Heart left ventricle (tissue), 16 donors: ENCODE measurements at places on chromosomes 7 and 10. TPM values are rescaled to one million over a fixed set of nuclear protein-coding genes. Genes with fewer than 3 reads are reported as not detected.

Gene TEX47
- not detected for total RNA-seq

Gene CYP3A7
- total RNA-seq: not detected

Gene RAMP3
- 38.8 TPM for total RNA-seq

Gene PON3
- total RNA-seq: 1.8 TPM

Gene THSD7A
- total RNA-seq: 2.0 TPM

Gene SUGCT
- total RNA-seq: 6.0 TPM

Gene LRCH4
- 18.5 TPM for total RNA-seq

Gene ARMH3
- total RNA-seq: 84.2 TPM

GRCh38 chr7:27137640-27138315 is 5.7 kb downstream of the HOXA5 start:
- H3K27ac ChIP-seq: no peak overlapping the region
- H3K4me1 ChIP-seq: peaks cover 3% of the 10 kb centered on the region
- DNase-seq: no peak
- H3K27me3 ChIP-seq: peaks cover 96% of the 10 kb centered on the region
- no peak overlapping the region for H3K4me3 ChIP-seq

- no peak for DNase-seq
- no peaks in the 10 kb centered on the region for H3K4me1 ChIP-seq
- no peak overlapping the region for H3K4me3 ChIP-seq
Measured at GRCh38 chr10:100645613-100646392, 99.6 kb upstream of the PAX2 start.

- H3K36me3 ChIP-seq: no peaks in the 10 kb centered on the region
- DNase-seq: no peak
- no peaks in the 10 kb centered on the region for H3K4me1 ChIP-seq
- no peaks in the 10 kb centered on the region for H3K27me3 ChIP-seq
Measured at GRCh38 chr10:8338177-8338766, 283.8 kb downstream of the GATA3 start.

GRCh38 chr7:55177589-55178261 is 158.9 kb downstream of the EGFR start:
- no peaks in the 10 kb centered on the region for H3K27me3 ChIP-seq
- no peak overlapping the region for H3K27ac ChIP-seq
- peaks cover 12% of the 10 kb centered on the region for H3K4me1 ChIP-seq
- H3K36me3 ChIP-seq: peaks cover 54% of the 10 kb centered on the region
- DNase-seq: no peak

DNA sequence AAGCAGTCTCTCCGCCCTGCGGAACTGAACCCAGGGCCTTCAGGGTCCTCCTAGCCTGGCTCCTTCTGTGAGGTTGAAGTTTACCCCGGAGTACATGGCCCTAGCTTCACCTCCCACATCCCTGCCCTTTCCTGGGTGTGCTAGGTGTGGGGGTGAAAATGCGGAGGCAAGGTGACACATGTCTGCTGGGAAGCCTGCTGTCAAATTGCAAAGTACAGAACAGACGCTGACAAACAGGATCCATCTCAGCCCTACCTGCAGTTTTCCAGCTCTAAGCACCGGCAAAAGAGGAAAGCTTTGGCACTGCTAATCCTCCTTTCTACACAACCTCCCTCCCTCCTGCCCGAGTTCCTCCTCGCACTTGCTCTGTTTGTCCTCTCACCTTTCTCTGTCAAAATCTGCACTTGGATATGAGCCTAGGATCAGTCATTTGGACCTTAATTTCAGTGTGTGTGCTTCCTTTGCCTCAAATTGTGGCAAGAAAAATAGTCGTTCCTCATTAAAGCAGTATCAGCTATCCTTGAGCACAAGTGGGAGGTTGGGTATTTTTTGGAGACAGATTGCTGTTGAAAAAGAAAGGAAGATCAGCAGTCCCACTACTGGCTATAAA is 14.4 kb upstream of the GPR15LG start:
- no peak overlapping the region for H3K27ac ChIP-seq
- H3K27me3 ChIP-seq: no peaks in the 10 kb centered on the region

- no peaks in the 10 kb centered on the region for H3K4me1 ChIP-seq
- no peak overlapping the region for H3K27ac ChIP-seq
- no peak for DNase-seq
- H3K36me3 ChIP-seq: no peaks in the 10 kb centered on the region
Measured at GRCh38 chr7:33687625-33688024, 217.7 kb upstream of the BMPER start.

DNA sequence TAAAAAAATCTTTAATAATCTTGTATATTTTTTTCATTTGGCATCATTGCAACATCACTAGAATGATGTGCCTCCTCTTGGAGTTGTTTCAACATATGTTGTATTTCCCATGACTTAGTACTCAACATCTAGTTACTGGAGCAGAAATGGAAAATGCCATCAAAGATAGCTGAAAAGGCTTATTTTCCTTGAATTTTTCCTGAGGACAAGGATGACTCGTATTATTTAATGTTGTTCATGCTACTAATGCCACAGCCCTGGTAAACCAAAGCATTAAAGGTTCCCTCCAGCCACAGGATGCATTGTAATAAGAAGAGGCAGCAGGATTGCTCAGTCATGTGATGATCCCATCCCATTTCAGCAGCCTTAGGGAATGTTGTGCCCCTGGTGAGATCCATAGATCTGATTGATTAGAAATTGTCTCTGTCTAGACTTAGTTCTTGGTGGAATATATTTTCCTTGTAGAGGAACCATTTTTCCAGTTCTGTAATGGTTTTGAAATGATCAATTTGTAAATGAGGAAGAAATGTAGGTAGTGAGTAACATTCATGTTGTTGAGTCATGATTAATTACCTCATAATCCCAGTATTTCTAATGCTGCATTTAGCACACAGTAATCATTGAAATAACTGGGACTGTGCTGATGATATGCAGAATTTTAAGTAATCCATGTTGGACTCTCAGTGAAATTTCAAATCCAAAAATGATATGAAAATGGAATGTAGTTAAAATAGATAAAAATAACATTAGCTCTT is 91.3 kb upstream of the SMIM30 start:
- no peaks in the 10 kb centered on the region for H3K4me1 ChIP-seq
- no peak overlapping the region for H3K27ac ChIP-seq
- no peak overlapping the region for H3K4me3 ChIP-seq
- no peaks in the 10 kb centered on the region for H3K36me3 ChIP-seq
- DNase-seq: no peak

GRCh38 chr7:148503900-148504487 is 86.6 kb upstream of the C7orf33 start:
- H3K36me3 ChIP-seq: no peaks in the 10 kb centered on the region
- no peaks in the 10 kb centered on the region for H3K4me1 ChIP-seq
- no peak overlapping the region for H3K27ac ChIP-seq
- no peak overlapping the region for H3K4me3 ChIP-seq
- DNase-seq: no peak

GRCh38 chr7:68304536-68304935 is 1293.7 kb upstream of the AUTS2 start:
- H3K36me3 ChIP-seq: no peaks in the 10 kb centered on the region
- H3K4me1 ChIP-seq: no peaks in the 10 kb centered on the region
- no peaks in the 10 kb centered on the region for H3K27me3 ChIP-seq
- H3K27ac ChIP-seq: no peak overlapping the region
- H3K4me3 ChIP-seq: no peak overlapping the region

DNA sequence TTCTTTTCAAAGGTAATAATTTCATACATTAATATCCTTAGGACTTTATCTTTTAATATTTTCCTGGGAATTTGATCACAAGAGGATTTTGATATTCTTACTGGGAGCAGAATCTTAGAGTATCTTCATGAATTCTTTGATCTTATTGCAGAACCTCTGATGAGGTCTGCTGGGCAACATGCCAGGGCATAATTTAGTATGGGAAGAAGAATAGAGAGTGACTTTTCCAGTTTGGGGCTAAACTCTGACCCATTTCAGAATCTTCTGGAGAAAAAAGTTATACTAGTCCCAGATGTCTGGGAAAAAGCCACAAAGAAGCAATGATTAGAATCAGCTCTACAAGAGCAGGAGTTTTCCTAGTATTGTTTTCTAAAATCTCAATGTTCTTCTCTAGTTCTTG is 28.0 kb upstream of the RSU1 start:
- no peaks in the 10 kb centered on the region for H3K36me3 ChIP-seq
- no peak for DNase-seq
- H3K27ac ChIP-seq: no peak overlapping the region
- no peak overlapping the region for H3K4me3 ChIP-seq
- H3K4me1 ChIP-seq: no peaks in the 10 kb centered on the region
- H3K27me3 ChIP-seq: no peaks in the 10 kb centered on the region

DNA sequence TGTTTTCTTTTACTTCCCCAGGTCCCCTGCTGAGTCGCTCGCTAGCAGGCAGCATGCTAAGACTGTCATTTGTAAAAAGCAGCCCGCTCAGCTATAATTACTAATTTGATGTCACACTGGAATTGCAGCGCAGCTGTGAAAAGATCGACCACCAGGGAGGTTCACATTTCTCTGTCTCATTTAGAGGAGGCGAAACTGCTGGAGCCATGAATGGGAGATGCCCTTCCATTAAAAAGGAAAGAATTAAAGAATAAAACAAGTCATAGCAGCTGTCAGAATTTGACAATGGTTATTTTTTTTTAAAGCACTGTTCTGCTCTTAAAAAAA is 153.5 kb downstream of the PIP4K2A start:
- H3K4me3 ChIP-seq: no peak overlapping the region
- H3K36me3 ChIP-seq: peaks cover 8% of the 10 kb centered on the region

GRCh38 chr7:152894295-152895170 is 135.0 kb downstream of the ACTR3B start:
- H3K4me1 ChIP-seq: peaks cover 6% of the 10 kb centered on the region
- DNase-seq: no peak
- H3K36me3 ChIP-seq: no peaks in the 10 kb centered on the region
- no peak overlapping the region for H3K4me3 ChIP-seq
- no peak overlapping the region for H3K27ac ChIP-seq

GRCh38 chr7:77657427-77658224 is 38.6 kb upstream of the RSBN1L start:
- H3K4me3 ChIP-seq: no peak overlapping the region
- H3K4me1 ChIP-seq: no peaks in the 10 kb centered on the region
- H3K27me3 ChIP-seq: no peaks in the 10 kb centered on the region
- DNase-seq: no peak
- no peak overlapping the region for H3K27ac ChIP-seq
